ENCODE measurements at places on chromosomes 1 and 21.

- no peak for DNase-seq
Observed at GRCh38 chr1:89540406-89540970, 15.9 kb downstream of the LRRC8B start.

GRCh38 chr1:232306269-232306961 lies 323.5 kb downstream of the SIPA1L2 start:
- DNase-seq, result no peak

GRCh38 chr1:243287123-243287460 lies 31.3 kb downstream of the SDCCAG8 start:
- no peak for DNase-seq

DNA sequence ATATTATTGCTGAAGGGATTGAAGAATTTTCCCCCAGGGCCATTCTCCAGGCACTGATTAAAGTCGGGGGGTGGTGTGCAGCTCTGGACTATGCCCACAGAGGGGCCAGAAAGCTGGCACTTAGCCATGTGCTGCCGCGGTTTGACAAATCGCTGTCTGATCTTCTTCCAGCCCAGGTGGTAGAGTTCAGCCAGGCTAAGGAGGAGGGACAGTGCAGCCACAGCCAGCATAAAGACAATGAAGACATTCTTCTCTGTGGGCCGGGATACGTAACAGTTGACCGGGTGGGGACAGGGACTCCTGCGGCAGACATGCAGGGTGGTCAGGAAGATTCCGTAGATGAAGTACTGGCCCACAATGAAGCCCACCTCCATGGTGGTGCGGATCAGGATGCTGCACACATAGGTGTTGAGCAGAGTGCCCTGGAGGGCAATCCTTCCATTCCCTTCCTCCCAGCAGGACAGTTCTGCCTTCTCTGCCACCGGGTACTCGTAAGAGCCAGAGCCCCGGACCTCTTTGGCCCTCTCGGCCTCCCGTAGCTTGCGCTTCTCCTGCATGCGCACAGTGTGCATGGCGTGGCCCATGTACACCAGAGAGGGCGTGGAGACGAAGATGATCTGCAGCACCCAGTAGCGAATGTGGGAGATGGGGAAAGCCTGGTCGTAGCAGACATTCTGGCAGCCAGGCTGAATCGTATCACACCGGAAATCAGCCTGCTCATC lies 1.9 kb downstream of the GJA5 start:
- DNase-seq, result no peak

DNA sequence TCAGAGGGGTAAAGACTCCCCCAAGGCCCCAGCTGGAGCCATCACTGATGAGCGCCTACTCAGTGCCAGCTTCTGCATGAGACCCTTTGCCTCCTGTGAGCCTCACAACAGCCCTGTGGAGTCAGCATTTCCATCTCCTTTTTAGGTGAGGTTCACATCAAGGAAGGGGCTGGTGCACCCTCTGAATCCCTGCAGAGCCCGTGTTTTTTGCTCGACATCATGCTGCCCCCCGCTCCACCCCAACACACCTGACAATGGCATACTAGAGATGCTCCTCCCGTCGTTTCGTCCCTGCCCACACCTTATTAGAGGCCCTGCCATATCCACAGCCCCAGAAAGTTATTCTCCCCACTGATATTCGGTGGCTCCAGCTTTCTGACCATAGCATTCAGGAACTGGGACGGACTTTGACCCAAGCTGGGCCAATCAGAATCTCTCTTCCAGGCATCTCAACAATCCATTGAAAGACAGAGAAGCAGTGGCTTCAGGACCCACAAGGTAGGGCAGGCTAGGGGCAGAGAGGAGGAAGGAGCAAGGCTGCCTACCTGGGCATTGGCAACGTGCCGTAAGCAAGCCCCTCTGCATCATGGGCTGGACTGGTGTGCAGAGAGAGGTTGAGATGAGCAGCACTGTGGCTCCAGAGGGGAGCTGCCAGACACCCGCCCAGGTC lies 32.7 kb downstream of the EPHA10 start:
- no peak for DNase-seq

DNA sequence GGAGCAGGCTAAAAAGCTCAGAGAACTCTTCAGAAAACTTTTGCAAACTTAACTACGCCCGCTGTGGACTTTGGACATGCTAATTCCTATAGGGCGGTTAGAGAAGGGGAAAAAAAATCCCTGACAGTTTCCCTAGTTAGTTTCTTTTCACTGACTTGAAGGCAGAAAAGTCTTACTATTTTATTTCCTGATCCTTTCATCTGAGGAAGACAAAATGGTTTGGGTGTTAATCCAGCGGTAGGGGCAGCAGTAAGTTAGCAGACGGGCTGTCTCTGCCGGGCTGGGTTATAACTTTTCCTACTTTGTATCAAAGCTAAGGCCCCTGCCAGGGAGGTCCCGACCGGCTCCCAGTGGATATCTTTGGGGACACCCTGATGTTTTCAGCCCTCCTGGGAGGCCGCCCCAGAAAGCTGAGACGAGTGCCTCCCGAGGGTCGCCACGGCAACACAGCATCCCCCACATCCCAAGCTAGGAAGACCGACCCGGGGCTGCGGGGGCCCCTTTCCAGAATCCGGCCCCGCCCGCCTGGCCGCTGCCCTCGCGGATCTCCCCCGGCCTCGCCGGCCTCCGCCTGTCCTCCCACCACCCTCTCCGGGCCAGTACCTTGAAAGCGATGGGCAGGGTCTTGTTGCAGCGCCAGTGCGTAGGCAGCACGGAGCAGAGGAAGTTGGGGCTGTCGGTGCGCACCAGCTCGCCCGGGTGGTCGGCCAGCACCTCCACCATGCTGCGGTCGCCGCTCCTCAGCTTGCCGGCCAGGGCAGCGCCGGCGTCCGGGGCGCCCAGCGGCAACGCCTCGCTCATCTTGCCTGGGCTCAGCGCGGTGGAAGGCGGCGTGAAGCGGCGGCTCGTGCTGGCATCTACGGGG lies 162.6 kb downstream of the RUNX1 start:
- peak; percentile 9 for DNase-seq

- DNase-seq, result no peak
Observed at GRCh38 chr1:43844114-43844513, 89.5 kb upstream of the ARTN start.

DNA sequence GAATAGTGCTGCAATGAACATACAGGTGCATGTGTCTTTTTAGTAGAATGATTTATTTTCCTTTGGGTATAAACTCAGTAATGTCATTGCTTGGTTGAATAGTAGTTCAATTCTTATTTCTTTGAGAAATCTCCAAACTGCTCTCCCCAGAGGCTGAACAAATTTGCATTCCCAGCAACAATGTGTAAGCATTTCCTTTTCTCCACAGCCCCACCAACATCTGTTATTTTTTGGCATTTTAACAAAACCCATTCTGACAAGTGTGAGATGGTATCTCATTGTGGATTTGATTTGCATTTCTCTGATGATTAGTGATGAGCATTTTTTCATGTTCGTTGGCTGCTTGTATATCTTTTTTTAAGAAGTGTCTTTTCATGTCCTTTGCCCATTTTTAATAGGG lies 21.9 kb upstream of the EEIG2 start:
- no peak for DNase-seq

DNA sequence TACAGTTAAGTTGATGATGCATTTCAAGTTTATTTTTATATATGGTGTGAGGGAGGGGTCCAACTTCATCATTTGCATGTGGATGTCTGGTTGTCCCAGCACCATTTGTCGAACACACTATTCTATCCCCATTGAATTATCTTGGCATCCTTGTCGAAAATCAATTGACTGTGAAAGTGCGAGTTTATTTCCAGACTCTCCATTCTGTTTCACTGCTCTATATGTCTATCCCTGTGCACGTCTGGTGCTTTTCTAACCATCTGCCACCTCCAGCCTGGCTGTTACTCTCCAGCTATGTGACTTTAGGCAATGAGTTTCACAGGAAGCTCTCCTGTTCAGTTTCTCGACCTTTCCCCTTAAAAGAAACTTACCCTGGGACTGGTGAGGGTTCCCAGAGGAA lies 137.1 kb upstream of the KLHDC7A start:
- no peak for DNase-seq

GRCh38 chr1:207282058-207282457 lies 39.4 kb upstream of the CD55 start:
- no peak for DNase-seq

- DNase-seq, result no peak
Observed at GRCh38 chr1:156709757-156710489, 4.5 kb upstream of the CRABP2 start.

- DNase-seq, result no peak
Observed at GRCh38 chr1:88061492-88062177, 622.4 kb upstream of the PKN2 start.

- no peak for DNase-seq
Observed at GRCh38 chr1:223211323-223211985, 68.4 kb upstream of the TLR5 start.

DNA sequence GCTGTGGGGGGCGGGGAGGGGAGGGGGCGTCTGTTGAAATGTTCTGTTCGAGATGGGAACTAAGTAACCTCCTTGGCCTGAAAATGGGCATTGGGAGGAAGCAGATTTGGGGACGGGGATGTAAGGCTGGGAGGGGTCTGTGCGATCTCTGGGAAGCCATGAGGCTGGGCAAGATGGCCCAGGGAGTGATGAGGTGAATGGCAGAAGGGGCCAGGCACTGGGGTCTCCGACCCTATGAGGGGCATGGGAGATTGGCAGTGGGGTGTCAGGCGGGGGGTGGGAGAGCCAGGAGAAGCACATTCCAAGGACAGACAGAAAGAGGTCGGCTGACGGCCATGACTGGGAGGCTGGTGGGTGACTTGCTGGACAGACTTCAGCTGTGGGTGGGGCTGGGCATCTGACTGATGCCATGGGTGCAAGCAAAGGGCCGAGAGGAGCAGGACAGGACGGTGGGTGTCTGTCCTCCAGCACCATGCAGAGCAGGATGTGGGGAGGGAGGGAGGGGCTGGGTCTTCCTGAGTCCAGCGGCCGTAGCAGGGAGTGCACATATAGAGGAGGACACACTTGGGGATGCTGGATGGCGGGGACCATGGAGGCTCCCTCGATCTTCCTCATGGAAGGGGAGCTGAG lies 30.0 kb upstream of the COL18A1 start:
- no peak for DNase-seq

DNA sequence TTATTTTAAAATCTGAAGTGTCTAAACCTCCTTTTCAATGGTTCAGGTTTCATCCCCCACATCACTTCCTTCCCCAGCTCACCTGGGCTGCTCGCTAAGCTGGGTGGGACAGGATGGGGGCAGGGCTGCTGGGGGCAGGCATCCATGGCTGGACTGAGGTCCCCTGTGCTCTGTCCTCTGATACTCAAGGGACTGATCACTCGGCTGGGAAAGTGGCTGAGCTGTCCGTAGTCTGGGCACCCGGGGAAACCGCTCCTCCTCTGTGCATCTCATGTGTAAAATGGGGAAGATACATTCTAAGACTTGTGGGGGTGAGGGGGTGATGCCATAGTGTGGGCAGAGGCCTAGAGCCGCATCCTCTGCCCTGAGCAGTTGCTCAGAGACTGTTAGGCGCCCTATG lies 411.2 kb downstream of the MATN1 start:
- DNase-seq, result no peak

DNA sequence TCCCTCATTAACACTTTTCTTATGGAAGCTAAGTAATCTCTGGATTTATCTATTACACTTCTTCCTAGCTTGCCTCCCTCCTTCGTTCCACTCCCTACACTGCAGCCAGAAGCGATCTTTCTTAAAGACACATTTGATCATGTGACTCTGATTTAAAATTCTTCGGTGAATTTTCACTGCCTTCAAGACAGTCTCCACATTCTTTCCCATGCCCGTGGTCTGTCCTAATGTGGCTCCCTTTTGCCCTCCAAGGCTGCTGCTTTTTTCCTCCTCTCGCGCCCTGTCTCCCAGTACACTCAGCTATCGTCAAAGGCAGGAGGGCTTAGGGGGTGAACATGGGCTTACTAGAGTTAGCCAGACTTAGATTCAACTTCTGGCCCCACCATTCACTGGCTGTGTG lies 64.4 kb downstream of the SDCCAG8 start:
- DNase-seq, result no peak

- DNase-seq, result no peak
Observed at GRCh38 chr21:44875316-44875700, 1.8 kb upstream of the PTTG1IP start.

DNA sequence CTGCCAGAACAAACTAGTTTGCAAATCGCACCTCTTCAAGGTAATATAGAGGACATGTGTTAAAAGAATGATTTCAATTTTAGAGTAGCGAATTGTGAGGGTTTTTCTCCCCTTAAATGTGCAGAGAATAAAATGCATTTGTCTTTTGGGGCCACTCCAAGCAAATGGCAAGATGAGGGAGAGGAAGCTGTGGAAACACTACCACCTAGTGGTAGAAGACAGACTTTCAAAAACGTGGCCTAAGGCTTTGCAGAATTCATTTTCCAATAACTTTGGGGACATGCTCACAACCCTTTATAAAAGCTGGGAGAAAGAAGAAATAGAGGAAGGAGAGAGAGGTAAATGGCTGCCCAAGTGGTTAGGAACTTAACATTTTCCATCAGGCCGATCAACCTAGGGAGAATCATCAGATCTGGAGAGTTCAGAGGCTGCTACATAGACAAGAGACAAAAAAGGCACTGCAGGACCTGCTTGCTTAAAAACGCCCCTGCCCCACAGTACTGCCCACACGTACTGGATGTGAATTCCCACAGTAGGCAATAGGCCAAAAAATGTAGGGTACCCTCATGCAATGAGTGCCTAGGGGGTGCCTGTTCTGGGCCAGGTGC lies 15.7 kb upstream of the RCAN1 start:
- no peak for DNase-seq

DNA sequence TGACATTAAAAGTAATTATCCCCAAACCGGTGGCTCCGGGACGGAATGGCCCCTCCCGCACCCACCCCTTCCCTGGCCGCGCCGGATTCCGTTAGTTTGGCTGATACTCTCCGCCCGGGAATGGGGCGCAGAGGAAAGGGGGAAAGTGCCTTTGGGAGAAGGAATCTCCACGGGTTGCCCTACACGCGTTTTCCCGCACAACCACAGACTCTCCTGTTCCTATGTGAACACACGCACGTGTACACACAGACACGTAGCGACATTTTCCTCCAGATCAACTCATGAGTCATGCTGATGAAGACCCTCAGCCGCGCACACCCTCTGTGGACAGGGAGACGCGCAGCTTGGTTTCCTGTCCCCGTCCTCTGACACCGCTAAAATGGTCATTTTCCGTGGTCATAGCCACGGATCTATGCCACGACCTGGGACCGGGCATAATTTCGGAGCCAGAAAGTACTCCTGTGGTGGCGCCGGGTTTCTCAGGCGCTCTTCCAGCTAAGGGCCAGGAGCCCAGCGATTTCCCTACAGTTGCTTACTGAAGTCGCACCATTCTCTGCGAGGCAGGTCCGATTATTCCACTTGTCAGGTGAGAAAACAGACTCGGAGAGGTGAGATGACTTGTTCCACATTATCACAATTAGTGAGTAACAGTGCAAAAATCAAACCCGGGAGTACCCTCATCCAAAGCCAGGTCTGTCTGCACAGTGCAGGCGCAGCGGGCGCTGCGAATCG lies 4.0 kb upstream of the DMRTA2 start:
- DNase-seq, result no peak

All from stimulated activated CD4-positive, alpha-beta T cell treated with anti-CD3 and anti-CD28 coated beads, Interleukin-15, amount 100 ng/mL, for 1 hour (primary cell).